K562 (cell line): ENCODE measurements at places on chromosomes 6 and 20. TPM values are rescaled to one million over a fixed set of nuclear protein-coding genes. Genes with fewer than 3 reads are reported as not detected.
A peak's percentile ranks its signal among the peaks of the same experiment; 100 is the strongest.

DNA sequence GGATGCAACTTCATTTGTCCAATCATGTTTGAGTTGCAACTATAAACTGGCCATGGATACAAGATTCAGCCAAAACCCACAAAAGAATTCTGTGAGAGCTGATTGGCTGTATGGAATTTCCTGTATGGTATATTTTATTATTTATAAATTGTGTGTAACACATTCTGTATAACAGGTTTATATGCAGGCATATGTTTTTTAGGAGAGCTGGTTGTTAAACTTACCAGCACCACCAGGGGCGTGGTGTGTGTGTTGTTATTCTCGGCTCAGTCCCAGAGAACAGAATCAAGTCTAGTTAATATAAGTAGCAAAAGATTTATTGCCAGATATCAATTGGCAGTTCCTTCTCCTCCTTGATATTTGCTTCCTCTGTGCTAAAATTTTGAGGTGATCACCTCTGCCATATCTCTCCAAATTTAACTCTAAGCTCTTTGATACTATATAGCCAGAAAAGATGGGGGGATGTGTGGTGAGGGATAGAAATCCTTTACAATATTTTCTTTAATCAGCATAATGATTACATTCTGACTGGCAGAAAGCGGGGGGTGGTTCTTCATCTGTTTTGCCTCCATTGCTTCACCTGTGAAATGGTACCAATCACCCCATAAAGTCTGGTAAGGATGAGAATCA, 22.9 kb downstream of the CNBD2 start:
- no peaks in the 10 kb centered on the region; the same call in 2 of the 3 replicates for H3K27me3 ChIP-seq
- H3K4me3 ChIP-seq: no peak overlapping the region
- H3K4me1 ChIP-seq: no peaks in the 10 kb centered on the region
- peak; percentile 47 for DNase-seq
- no peaks in the 10 kb centered on the region for H3K36me3 ChIP-seq

GRCh38 chr6:165961233-165961632, 206.4 kb downstream of the TBXT start:
- H3K27me3 ChIP-seq: no peaks in the 10 kb centered on the region; the same call in 1 of the 3 replicates
- H3K4me3 ChIP-seq: no peak overlapping the region
- DNase-seq: no peak
- no peaks in the 10 kb centered on the region for H3K4me1 ChIP-seq
- no peak overlapping the region for H3K27ac ChIP-seq
- no peaks in the 10 kb centered on the region for H3K36me3 ChIP-seq

- H3K4me3 ChIP-seq: peak overlapping the region; percentile 89
- H3K27me3 ChIP-seq: no peaks in the 10 kb centered on the region
- H3K4me1 ChIP-seq: peaks cover 41% of the 10 kb centered on the region
Observed at GRCh38 chr20:50731930-50732690, 730 bp downstream of the PARD6B start.

Gene SPATA25
- 0.49 and 0.95 TPM in 2 replicates for total RNA-seq

- H3K4me1 ChIP-seq: no peaks in the 10 kb centered on the region
- H3K36me3 ChIP-seq: no peaks in the 10 kb centered on the region
- peak; percentile 53 for DNase-seq
- no peak overlapping the region for H3K27ac ChIP-seq
- H3K4me3 ChIP-seq: no peak overlapping the region
Observed at GRCh38 chr6:33815854-33816253, 12.1 kb upstream of the MLN start.
